ENCODE measurements at places on chromosomes 6 and 20.

GRCh38 chr20:33005132-33005566 is 916 bp upstream of the SUN5 start:
- DNase-seq = peak; percentile 40

DNA sequence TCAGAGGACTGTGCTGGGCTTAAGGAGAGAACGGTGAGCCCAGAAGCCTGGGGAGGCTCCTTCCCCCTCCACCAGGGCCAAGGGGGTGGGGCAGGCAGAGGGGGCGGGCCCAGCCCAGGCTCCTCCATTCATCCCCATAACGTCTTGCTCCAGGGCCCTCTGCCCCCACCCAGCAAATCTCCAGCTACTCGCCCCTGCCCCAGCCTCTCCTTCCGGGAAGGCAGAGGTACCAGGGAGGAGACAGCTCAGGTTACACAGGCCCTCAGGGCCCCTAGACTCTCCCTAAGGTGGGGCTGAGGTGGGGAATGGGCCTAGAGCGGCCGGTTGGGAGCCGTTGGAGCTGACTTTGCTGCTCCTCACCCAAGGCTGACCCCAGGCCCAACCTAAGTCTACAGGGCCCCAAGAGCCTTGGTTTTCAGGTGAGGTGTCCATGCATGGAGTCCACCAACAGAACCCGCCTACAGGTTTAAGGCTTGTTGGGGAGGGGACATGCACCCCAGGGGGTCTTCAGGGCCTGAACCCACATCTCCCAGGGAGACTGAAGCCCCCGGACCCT is 1.2 kb downstream of the LAMA5 start:
- DNase-seq = no peak

GRCh38 chr6:56961151-56961550 is 6.2 kb downstream of the BEND6 start:
- no peak for DNase-seq

- no peak for DNase-seq
These were observed 116.9 kb upstream of the SIRPG start for GRCh38 chr20:1774479-1774878.

- no peak for DNase-seq
These were observed 329.0 kb upstream of the NRSN1 start for GRCh38 chr6:23797041-23797440.

GRCh38 chr6:20539387-20539786 is 5.1 kb downstream of the CDKAL1 start:
- no peak for DNase-seq

- no peak for DNase-seq
These were observed 72.0 kb downstream of the LY86 start for GRCh38 chr6:6660339-6661045.

- no peak for DNase-seq
These were observed 34.8 kb downstream of the VSTM2L start for GRCh38 chr20:37937686-37938085.

DNA sequence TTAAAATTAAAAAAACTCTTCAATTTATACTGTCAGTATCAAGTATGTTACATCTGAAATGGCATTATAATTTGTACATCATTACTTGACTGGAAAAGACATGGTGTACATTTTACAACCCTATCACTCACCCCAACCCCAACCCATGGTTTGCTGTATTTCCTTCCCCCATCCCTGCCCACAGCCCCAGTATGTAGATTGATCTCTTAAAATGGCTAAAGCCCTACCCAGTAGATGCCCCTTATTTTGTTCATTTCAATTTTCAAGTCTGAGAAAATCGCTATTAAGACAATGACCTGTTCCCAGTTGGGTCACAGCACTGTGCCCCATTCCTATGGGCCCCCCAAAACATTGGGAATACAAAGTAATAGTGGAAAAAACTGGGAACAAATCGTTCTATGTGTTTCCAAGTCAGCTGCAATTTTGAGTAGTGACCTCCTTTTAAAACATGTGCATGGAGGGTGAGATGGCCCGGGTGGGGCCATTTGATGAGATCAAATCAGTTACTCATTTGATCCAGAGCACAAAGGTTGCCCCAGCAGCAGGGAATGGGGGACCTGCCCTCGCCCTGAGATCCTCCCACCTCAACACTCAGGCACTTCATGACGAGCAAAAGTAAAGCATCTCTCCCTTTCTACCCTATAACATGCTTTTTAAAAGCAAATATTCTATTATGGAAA is 13.3 kb downstream of the EZR start:
- peak; percentile 22 for DNase-seq

DNA sequence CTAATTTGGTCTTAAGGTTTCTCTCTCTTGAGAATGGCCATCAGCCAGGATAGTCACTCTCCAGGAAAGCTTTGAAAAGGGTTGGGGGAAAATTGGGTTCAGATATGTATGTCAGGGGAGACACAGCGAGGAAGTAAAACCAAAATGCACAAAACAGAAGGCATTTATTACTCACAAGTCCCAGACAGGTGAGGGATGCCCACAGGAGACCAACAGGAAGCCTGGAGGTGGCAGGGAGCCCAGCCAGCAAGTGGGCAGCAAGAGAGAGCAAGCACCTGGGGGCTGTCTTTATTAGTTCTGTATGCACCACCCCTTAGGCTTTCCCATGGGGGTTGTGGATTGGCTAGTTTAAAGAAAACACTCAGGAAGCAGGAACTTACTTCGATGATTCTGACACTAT is 707.7 kb downstream of the KIF16B start:
- DNase-seq = no peak

DNA sequence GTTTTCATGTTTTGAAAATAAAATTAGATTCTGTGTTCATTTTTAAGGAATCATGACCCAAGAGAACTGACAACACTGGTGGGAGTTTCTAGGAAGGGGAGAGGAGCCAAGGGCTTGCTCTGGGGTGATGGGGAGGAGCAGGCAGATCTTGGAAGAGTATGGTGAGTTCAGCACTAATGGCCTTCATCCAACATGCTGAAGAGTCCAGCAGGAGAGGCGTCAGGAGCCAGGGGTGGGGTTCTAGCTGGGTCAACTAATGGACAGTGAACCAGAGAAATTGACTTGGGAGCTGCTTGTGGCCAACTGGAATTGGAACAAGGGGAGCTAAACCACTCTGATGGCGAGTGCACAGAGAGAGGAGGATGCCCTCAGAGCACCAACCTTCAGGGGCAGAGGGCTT is 107.1 kb downstream of the MRPL14 start:
- DNase-seq = no peak

- DNase-seq = no peak
These were observed 364.2 kb downstream of the SYNE1 start for GRCh38 chr6:152273002-152273401.

DNA sequence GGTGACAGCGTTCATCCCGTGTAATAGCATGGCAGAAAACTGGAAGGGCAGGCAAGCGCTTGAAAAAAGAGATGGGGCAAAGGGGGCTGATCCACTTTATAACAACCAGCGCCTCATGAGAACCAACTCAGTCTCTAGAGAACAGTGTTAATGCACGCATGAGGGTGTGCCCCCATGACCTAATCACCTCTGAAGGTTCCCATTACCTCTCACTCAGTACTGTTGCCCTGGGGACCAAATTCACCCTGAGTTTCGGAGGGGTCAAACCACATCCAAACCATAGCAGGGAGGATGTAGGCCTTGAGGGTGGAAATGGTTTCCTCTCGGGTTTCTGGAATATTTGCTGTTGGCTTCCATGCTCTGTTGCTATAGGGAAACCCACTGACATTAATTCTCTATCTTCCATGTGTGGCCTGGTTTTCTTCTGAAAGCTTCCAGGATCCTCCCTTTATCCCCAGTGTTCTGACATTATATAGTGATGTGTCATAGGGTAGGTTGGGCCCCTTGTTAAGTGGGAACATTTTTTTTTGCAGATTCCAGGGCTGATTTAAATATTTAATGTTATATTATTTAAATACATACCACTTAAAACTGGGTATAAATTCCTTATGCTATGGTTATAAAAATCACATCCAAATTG is 65.2 kb downstream of the PPP1R14C start:
- no peak for DNase-seq

DNA sequence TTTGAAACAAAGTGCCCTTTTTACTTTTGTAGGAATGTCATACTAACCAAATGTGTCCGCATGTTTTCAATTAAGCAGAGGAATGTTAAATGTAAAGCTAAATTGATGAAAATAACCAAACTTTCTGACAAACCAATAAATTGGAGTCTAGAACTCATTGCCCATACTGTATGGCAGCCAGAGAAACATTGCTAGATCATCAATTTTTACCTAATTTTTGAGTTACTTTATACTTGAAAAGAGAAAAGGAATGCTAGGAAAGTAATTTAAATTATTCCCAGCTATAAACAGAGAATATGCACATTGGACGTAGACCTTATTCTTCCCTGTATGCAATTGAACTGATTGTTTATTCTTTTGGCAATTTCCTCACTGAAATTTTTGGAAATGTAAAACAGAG is 44.4 kb downstream of the RPS12 start:
- no peak for DNase-seq

- no peak for DNase-seq
These were observed 178.8 kb upstream of the PMEPA1 start for GRCh38 chr20:57888591-57888990.

DNA sequence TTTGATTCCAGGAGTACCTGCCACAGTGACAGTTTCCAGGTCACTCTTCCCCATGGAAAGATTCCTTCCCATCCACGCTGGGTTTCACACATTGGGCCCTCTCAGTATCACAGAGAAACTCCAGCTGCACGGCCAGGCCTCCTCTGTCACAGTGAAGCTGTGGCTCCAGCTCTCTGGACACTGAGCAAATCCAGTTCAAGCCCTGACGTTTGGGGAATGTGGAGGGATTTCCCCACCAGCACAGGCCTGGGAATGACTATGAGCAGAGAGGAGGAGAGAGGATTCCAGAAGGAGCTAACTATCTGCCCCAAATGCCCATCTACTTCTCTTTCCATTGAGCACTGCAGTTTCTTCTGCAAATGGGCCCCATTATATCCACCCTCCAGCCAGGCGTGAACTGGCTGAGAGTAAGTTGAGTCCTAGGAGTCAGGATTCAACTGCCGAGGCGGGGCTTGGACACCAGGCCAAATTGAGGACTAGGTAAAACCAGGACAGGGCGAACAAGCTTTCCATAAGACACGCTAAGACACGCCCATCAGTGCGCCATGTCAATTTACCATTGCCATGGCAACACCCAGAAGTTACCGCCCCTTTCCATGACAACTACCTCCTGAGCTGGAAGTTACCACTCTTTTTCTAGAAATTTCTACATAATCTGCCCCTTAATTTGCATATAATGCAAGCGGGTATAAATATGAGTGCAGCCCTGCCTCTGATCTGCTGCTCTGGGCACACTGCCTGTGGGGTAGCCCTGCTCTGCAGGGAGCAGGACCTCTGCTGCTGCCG is 9.2 kb upstream of the BNIP5 start:
- DNase-seq = no peak

- no peak for DNase-seq
These were observed 56.9 kb downstream of the FAM229B start for GRCh38 chr6:112144145-112144926.

- DNase-seq = peak; percentile 26
These were observed 1055.1 kb upstream of the GJE1 start for GRCh38 chr6:141077355-141078333.

GRCh38 chr6:20936949-20937348 is 402.7 kb downstream of the CDKAL1 start:
- no peak for DNase-seq

DNA sequence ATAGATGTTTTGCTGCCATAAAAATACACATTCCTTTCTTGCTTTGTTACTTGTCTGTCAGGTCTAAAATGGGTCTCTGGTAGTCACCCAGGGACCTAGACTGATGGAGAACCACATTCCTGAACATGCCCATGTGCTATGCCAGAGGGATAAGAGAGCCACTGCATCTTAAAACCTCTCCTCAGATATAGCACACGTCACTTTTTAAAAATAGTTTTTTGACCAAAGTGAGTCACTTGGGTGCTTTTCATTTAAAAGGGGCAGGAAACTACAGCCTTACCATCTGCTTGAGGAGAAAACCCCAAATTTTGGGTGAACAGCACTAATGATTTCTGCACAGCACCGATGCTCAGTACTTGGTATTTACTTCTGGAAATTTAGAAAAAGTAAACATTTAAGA is 197.8 kb downstream of the OGFRL1 start:
- DNase-seq = no peak

DNA sequence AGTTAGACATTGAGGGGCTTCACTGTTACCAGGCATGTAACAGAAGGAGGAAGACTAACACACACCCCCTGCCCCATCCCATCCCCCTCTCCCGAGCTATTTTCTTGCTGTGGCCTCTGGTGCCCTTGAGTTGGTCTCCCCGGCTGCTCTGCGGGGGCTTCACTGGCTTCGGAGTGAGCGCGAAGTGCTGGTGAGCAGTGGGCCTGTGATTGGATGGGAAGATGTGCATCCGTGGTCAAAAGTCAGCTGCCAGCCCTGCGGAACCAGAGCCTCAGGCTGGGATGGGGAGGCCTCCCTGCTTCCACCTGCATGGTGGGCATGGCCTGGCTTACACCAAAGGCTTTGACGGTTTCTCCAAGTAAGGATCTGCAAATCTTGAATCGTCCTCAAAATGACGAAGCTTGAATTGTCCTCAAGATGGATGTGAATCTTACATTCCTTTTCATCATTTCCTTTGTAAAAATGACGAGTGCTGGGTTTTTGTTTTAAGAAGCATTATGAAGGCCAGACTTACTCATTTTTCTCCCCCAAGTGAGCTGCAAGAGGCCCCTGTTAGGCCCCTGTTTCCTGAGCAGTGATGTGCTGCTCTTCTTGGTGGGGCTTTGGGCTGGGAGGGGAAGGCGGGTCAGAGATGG is 23.7 kb downstream of the SPATA2 start:
- no peak for DNase-seq

DNA sequence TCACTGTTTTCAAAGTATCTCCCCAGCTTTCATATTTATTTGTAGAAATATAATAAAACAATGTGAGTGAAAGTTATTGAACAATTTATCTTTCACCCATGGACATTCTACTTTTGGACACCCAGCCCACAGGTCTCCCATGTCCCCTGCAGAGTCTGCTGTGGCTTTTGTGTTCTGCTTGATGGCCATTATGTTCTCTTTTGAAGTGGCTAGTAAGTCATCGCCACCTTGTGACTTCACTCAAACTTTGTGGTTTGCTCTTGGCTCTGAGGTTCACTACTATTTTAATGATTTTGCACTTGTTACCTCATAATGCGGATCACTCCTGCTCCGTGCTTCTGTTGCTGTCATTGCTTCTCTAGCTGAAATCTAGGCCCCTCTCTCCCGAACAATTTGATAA is 10.2 kb upstream of the DEFB113 start:
- DNase-seq = no peak

- DNase-seq = no peak
These were observed 102.6 kb upstream of the TNFAIP3 start for GRCh38 chr6:137764464-137764863.

Measured in stimulated activated CD8-positive, alpha-beta memory T cell treated with anti-CD3 and anti-CD28 coated beads, Interleukin-4, amount 100 ng/mL, for 48 hours (primary cell).